ENCODE measurements at places on chromosomes 5 and 9.

DNA sequence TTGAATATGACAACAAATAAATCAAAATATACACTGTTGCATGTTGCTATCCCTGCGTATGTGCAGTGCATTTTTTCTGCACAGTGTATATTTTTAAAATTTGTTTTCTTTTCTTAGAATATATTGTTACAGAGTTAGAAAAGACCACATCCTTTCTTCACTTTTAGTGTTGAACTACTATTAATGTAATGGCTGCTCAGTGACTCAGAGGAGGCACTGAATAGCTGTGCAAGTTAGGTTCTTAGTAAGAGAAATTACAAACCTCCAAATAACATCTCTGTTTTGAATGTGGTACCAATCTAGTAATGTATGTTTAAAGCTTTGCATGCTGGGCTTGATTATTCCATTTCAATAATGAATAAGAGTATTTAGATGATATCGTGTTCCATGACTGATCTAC lies 208.9 kb upstream of the PRR16 start:
- DNase-seq: no peak

DNA sequence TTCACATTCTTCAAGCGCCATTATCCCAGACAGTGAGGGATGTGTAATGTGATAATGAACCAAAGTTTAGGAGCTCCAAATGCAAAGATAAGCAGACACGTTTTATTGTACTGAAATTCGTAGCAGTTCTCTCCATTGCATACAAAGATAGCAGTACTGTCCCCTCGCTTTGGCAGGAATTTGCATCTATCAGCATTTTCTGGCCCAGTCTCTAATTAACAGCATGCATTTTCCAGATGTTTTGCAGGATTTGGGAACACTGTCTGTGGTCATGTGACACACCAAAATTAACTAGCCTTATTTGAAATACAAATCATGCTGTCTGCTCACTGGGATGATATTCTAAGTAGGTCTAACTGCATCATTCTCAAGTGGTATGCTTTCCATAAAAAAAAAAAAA lies 235.9 kb upstream of the TRPM3 start:
- DNase-seq: no peak

DNA sequence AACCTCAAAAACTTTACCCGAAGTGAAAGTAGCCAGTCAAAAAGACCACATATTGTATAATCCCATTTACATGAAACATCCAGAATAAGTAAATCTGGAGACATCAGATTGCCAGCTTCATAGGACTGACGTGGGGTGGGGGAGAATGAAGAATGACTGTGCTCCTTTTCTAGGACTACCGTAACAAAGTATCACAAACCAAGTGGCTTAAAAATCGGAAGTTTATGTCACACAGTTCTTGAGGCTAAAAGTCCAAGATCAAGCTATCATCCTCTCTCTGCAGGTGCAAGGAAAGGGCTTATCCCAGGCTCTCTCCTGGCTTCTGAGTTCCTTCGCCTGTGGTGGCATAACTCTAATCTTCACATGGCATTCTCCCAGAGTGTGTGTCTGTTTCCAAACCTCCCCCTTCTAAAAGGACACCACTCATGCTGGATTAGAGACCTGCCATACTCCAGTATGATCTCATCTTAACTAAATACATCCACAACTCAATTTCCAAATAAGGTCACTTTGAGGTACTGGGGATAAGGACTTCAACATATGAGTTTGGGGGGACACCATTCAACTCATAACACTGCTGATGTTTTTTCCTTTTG lies 25.5 kb downstream of the ADAM19 start:
- DNase-seq: no peak

GRCh38 chr5:121834021-121834420 lies 17.7 kb upstream of the FTMT start:
- no peak for DNase-seq

DNA sequence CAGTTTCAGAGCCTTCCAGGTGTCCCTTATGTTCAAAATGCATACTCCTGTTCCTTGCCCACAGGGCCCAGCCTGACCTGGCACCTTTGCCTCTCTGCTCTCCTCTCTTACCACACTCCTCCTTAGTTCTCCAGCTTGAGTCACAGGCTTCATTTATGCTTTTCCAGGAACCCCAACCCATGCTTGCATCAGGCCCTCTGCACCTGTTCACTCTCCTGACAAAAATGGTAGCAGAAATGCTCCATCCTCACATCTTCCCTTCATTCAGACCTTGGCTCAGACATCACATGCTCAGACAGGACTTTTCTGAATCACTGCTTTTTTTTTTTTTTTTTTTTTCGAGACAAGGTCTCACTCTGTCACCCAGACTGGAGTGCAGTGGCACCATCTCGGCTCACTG lies 15.1 kb upstream of the RNF145 start:
- DNase-seq: no peak

DNA sequence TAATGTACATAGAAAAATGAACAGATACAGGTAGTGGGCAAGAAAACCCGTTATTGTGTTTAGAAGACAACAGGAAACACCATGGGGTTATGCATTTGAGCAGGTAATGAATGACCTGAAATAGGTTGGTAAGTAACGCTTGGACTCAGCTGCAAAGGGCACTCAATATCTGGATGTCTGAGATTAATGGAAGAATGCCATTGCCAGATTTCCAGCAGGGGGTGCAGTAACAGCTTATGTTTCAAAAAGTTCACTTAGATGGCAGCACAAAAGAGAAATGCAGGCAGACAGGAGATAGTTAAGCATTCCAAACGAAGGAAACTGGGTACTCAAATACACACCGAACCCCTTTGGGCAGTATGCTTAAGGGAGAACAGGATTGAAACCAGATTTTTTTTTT lies 285.5 kb upstream of the VLDLR start:
- no peak for DNase-seq

GRCh38 chr9:124282442-124283227 lies 24.9 kb downstream of the NEK6 start:
- DNase-seq: no peak

- no peak for DNase-seq
Observed at GRCh38 chr5:29587832-29588231, 1605.7 kb upstream of the CDH6 start.

- DNase-seq: no peak
Observed at GRCh38 chr5:132812781-132813598, at the start of gene SOWAHA. Gene SOWAHA (plus strand): TSS chr5:132813302. CDS start chr5:132813622, 320 bp downstream.

DNA sequence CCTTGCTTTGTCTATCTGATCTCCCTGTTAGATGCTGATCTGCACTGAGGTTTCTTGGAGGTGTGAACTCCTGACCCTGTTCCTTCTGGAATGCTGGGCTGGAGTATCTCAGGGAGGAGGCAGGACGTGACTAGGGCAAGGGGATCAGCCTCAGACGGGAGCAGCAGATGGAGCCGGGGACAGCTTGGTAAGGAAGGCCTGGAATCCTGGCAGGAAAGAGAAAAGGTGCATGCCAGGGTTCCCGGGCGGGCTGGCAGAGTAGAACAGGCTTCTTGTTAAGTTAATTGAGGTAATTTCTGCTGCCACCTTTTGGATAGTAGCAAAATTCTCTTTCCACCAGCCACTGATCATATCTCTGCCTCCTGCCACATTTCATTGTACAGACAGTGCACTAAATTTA lies 180.9 kb downstream of the ZNF462 start:
- no peak for DNase-seq

- no peak for DNase-seq
Observed at GRCh38 chr5:57155033-57155432, 18.8 kb upstream of the GPBP1 start.

DNA sequence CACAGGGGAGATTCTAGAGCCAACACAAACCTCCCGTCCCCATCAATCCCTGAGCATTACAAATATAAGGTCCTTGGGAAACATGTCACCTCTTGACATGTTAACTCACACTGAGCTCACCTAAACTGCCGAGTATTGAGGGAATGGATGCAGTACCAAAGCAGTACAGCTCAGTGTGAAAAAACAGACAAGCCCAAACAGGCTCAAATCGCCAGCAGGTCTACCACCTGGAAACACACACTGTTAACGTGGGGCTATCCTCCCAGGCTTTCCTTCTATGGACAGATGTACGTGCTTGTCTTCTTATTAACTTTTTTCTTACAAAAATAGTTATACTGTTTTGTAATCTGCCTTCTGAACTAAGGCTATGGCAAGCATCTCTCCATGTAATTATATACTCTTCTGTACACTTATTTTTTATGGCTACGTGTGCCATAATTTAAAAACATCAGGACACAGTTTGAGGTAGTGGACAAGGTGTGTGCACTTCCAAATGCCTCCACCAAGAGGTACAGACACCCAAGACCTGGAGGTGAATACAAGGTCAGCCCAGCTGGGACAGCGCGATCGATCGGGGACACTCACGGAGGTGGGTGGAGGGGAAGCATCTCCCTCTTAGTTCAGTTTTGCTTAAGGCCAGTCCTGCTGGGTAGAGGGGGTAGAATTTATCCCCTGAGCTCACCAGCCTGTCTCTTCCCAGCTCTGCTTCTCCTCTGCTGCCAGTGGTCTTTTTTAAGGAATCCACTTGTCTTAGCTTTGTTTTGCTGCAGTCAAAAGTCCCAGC lies 76.5 kb downstream of the DAP start:
- no peak for DNase-seq

GRCh38 chr5:67693956-67694809 lies 497.6 kb upstream of the CD180 start:
- DNase-seq: no peak

GRCh38 chr9:89813482-89813881 lies 208.7 kb downstream of the GADD45G start:
- DNase-seq: peak; percentile 69

DNA sequence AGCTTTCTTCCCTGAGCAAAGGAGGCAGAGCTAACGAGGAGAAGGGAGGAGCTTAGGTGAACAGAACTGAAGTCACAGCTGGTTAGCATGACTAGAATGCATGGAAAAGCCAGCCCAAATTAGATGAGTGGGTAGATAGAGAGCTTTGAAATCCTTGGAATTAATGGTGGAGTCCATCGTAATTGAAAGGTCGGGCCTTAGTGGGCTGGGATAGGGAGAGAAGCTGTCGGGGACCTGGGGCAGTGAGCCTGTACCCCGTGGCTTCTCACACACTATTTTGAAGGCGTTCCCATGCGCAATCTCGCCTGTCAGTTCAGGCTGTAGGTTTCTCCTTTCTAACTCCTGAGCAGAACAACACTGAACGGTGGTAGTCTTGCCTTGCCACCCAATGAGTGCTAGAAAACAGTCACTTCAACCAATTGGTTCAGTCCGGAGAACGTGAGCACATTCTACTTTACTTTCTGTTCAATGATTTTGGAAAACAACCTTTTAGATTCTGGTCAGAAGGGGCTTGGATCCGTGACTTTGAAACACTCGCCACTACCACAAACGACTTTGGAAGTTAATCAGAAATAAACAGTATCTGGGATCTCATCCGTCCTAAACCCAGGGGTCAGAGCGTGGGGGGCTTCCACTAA lies 655 bp upstream of the RAI14 start:
- peak; percentile 90 for DNase-seq

- DNase-seq: peak; percentile 34
Observed at GRCh38 chr9:120197605-120198004, 382.4 kb downstream of the CDK5RAP2 start.

GRCh38 chr5:32326216-32326772 lies 13.6 kb upstream of the MTMR12 start:
- no peak for DNase-seq

All from vagina (tissue), 2 donors.